ENCODE measurements at places on chromosomes 7 and 10. TPM values are rescaled to one million over a fixed set of nuclear protein-coding genes. Genes with fewer than 3 reads are reported as not detected.

SPDYE2 gene
- total RNA-seq: 15.6 TPM

SPDYE11 gene
- 5.6 TPM for total RNA-seq

PURB gene
- total RNA-seq: 23.9 TPM

MCM10 gene
- total RNA-seq: 5.3 TPM

ABCB8 gene
- 59.6 TPM for total RNA-seq

ABLIM1 gene
- 137 TPM for total RNA-seq

SKIDA1 gene
- total RNA-seq: 6.6 TPM

OPN1SW gene
- total RNA-seq: not detected

ADAM22 gene
- 4.4 TPM for total RNA-seq

TUBB8 gene
- 2.0 TPM for total RNA-seq

GIMAP4 gene
- 5.8 TPM for total RNA-seq

HOXA10 gene
- total RNA-seq: 0.31 TPM

OR13A1 gene
- 0.50 TPM for total RNA-seq

GBX1 gene
- total RNA-seq: 2.9 TPM

STEAP4 gene
- 27.1 TPM for total RNA-seq

AKR1D1 gene
- total RNA-seq: 0.87 TPM

PRKCQ gene
- 3.0 TPM for total RNA-seq

PLCE1 gene
- 8.2 TPM for total RNA-seq
